ENCODE measurements at places on chromosomes 2 and 18. TPM values are rescaled to one million over a fixed set of nuclear protein-coding genes. Genes with fewer than 3 reads are reported as not detected.

SLC30A3 gene
- 3.0 TPM for total RNA-seq

ZAP70 gene
- not detected for total RNA-seq

TNFAIP6 gene
- 1.2 TPM for total RNA-seq

GDF7 gene
- total RNA-seq = 0.10 TPM

AOX1 gene
- 4.3 TPM for total RNA-seq

DYNAP gene
- total RNA-seq = not detected

LRRTM1 gene
- total RNA-seq = not detected

TMEM198 gene
- 0.55 TPM for total RNA-seq

PLGLB1 gene
- 0.30 TPM for total RNA-seq

CFC1 gene
- not detected for total RNA-seq

CNTNAP5 gene
- total RNA-seq = not detected

BARD1 gene
- 5.1 TPM for total RNA-seq

PER2 gene
- total RNA-seq = 9.1 TPM

All from A549 treated with GW870086 at 1 μM for 4 hours (cell line).